Aortic smooth muscle cell (primary cell): ENCODE measurements at places on chromosomes 16 and 17. TPM values are rescaled to one million over a fixed set of nuclear protein-coding genes. Genes with fewer than 3 reads are reported as not detected.

CD79B gene
- total RNA-seq = 2.1 and 2.9 TPM in 2 replicates

HOXB1 gene
- not detected in 2 replicates for total RNA-seq

CCDC144A gene
- 3.0 and 4.2 TPM in 2 replicates for total RNA-seq

RNF227 gene
- 0.87 and 3.7 TPM in 2 replicates for total RNA-seq

COA3 gene
- 69.2 and 82.2 TPM in 2 replicates for total RNA-seq

TNFRSF13B gene
- total RNA-seq = not detected in 2 replicates

PGP gene
- total RNA-seq = 7.0 and 12.2 TPM in 2 replicates

KRT32 gene
- not detected in 2 replicates for total RNA-seq

PERCC1 gene
- total RNA-seq = not detected in 2 replicates

NXPH3 gene
- total RNA-seq = 4.4 and 7.9 TPM in 2 replicates

LHX1 gene
- total RNA-seq = not detected in 2 replicates

FZD2 gene
- 4.4 TPM in 2 replicates for total RNA-seq

RANBP10 gene
- 3.6 and 4.7 TPM in 2 replicates for total RNA-seq

ABCA6 gene
- 64.7 and 127 TPM in 2 replicates for total RNA-seq

ADCY9 gene
- total RNA-seq = 19.9 and 32.8 TPM in 2 replicates

MAPT gene
- 0.13 and 0.19 TPM in 2 replicates for total RNA-seq

DNAJA3 gene
- 36.3 and 46.6 TPM in 2 replicates for total RNA-seq

SKAP1 gene
- 0.13 TPM in 1 of 2 replicates, not detected in the other for total RNA-seq

PROCA1 gene
- 1.1 and 2.0 TPM in 2 replicates for total RNA-seq

CDH11 gene
- total RNA-seq = 405 and 777 TPM in 2 replicates

SBK1 gene
- not detected in 2 replicates for total RNA-seq

SRP68 gene
- 29.2 and 38.6 TPM in 2 replicates for total RNA-seq

BRIP1 gene
- 5.4 and 7.0 TPM in 2 replicates for total RNA-seq

SNAI3 gene
- total RNA-seq = not detected in 2 replicates

PPP1R27 gene
- not detected in 2 replicates for total RNA-seq

WIPF2 gene
- total RNA-seq = 5.3 and 7.6 TPM in 2 replicates

MYO15A gene
- 0.99 and 1.6 TPM in 2 replicates for total RNA-seq

RGS11 gene
- 2.7 and 5.0 TPM in 2 replicates for total RNA-seq
